ENCODE measurements at places on chromosomes 16 and 17.

- DNase-seq: no peak
These were observed 15.5 kb downstream of the QRICH2 start for GRCh38 chr17:76292567-76292966.

DNA sequence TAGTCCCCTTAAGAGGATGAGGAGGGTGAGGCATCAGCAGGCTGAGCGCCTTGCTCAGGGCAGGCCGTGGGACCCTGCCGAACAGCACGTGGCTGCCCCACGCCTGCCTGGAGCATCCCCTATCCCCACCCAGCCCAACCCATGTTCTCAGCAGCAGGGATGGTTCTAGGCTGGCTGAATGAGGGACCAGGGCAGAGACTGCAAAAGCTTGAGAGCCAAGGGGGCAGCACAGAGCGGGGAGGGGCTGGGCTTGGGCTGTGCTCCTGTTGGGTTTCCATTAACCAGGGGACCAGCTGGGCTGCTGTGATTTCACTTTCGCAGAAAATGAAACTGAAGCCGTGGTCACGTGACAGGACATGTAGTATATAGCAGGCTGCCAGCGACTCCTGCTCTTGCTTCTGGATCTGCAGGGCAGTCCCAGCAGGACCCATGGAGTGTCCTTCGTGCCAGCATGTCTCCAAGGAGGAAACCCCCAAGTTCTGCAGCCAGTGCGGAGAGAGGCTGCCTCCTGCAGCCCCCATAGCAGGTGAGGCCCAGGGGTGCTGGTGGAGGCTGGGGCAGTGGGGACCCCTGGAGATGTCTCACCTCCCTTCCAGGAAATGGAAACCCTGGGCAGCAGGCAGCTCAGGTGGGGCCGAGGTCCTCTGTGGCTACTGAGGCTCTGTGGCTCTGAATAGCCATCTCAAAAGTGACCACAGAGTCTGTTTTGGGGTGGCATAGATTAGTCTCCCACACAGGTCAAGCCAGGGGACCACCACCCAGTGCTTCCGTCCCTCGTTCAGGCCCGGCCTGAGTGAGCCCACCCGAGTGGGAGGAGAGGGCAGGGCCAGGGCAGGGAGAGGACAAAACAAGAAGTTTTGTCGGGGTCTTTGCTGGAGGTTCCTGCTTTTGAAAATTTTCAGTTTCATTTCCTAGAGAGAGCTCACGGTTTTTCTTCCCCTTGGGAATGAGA, 2.9 kb downstream of the RNF213 start:
- DNase-seq: peak; percentile 51

- no peak for DNase-seq
These were observed 702 bp downstream of the TENT4B start for GRCh38 chr16:50153596-50154419.

DNA sequence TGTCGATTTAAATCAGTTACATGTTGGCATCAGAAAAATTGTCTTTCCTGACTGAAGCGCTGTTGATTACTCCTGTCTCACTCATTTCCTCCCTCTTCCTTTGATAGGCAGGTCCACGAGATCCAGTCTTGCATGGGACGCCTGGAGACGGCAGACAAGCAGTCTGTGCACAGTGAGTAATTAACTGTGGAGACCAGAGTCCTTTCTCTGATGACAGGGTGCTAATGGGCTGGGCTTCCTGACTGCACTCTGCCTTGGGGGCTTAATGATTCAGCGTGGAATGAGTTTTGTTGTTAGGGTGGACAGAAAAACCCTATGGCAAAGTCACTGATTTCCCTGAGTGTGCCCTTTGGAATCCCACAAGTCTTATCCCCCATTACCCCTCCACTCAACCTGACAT, 6.5 kb downstream of the GOSR2 start:
- no peak for DNase-seq

- no peak for DNase-seq
These were observed 73.9 kb downstream of the ZDHHC7 start for GRCh38 chr16:84937196-84938005.

DNA sequence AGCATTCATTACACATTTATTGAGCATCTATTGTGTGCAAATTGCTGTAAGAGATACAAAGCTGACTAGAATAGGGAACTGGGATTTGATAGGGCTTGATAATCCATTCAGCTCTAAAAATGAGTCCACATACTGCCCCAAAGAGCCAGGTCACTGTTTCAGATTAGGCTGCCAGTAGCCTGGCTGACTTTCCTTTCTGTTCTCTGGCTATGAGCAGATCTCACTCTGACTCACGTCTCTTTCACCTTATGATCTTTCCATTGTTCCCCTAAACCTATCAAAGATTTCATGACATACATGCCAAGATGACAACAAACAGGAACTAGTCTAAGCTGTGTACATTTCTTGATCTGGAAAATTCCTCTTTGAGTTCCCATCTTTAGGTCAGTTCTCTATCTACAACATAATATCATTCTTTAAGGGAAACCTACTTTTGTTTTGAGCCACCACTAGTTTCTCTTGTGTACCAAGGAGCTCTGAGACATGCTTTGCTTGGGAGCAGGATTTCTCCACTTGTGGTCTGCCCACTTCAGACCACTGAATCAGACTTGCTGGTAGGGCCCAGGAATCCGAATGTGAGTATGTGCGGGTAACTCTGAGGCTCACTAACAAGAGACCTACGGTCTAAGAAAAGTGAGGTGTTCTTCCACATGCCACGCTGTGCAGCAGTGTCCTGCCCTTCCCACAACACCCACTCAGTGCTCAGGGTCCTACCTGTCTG, 40.9 kb upstream of the ICAM2 start:
- no peak for DNase-seq

DNA sequence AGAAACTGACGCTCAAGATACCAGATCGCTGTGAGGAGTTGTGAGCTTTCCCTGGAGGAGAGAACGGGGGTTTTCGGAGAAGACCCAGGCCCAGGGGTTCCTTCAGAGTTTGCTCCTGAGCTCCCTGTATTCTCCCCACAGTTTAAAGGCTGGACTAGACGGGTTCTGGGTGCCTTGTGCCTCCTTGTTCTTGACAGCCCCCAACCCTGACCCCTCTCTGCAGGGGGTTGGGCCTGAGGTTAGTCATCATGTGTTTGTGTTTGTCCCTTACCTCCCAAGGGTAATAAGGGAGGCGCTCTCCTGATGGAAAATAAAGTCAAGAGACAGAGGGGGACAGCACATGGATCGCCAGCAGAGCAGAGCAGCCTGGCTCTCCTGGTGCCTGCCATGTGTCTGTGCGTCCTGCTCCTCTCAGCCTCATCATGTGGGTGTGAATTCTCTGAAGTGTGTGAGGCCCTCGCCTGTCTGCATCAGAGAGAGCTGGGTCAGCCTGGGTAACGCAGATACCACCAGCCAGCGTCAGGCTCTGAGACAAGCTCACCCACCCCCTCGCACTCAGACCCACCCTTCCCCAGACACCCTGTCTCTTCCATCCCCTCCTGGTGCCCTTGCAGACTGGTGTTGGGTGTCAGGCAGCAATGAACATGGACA, 8.7 kb downstream of the HEXIM2 start:
- DNase-seq: no peak

DNA sequence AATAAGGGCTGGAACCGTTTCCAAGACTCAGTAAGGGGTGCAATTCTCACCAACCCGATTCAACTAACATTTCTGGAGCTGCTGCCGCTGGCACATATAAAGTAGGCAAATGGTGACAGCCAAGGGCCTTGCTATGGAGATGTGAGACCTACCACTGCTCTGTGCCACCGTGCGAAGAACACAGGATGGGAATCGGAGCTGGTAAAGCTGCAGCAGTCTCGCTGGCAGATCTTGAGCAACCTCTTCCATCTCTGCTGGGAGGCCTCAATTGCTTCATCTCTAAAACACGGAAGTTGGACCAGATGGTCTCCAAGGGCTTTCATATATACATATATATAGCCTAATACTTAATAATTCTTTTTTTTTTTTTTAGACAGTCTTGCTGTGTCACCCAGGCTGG, 128.9 kb upstream of the RCVRN start:
- no peak for DNase-seq

DNA sequence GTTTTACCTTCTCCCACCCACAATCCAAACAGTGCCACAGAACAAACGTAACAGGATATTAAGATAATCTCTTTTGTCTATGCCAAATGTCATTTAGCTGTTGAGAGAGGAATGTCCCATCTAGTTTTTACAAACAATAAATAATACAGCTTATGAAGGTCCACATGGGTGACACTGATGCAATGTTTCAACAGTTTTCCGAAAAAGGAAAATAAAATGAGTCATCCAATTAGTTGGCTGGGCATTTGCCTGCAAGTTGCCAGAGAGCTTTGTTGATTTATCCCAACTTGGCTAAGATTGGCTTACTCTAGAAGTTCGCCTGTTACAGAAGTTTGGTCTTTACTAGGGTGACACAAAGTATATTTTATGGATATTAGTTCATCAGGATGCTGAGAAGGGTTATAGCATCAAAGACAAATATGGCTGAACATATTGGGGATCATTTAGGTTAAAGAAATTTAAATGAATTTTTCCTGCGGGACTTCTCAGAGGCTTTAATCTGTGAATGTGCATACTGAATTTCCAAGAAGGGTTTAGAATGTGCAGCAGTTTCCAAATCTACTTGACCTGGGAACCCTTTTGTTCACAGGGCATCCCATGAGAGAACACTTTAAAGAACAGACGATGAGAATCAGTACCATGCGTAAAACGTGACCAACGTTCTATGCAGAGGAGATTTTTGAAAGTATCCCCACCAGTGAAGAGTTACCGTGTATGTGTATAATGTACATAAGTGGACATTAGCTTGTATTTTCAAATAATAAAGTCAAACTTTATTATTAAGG, 73.1 kb downstream of the CDH13 start:
- DNase-seq: peak; percentile 78

- DNase-seq: no peak
These were observed 20.4 kb upstream of the YPEL2 start for GRCh38 chr17:59311051-59311468.

GRCh38 chr16:30449116-30449435, 3.4 kb upstream of the SEPHS2 start:
- no peak for DNase-seq

- no peak for DNase-seq
These were observed 59.9 kb downstream of the SEC14L1 start for GRCh38 chr17:77200711-77201110.

DNA sequence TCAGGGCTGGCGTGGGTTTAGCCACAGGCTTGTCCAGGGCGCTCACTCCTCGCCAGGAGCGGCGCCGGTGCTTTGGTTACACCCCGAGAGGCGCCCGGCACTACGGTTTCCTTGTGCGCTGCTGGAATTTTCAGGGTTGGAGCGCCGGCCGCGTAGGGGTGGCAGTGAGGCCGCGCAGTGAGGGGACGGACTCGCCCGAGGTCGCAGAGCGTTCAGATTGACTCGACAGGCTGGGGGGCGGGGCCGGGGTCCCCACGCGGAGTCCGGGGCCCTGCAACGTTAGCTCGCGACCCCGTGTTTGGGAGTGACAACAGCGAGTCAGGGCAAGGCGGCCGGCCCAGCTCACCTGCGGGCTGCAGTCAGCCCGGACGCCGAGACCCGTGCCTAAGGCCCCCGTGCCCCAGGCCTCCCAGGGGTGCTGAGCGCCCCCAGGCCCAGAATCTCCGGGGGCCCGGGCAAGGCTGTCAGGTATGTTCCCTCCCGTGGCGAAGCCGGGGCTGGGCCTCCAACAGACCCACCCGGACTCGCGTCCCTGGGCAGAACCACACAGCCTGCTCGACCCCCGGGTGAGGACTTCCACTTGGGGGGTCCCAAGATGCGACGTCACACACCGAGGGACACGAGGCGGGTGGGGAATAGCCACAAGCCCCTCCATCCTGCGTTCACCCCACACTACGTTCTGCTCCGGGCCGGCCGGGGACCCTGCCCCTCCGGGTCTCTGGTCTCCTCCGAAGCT, 1.3 kb upstream of the ACTG1 start:
- DNase-seq: no peak

DNA sequence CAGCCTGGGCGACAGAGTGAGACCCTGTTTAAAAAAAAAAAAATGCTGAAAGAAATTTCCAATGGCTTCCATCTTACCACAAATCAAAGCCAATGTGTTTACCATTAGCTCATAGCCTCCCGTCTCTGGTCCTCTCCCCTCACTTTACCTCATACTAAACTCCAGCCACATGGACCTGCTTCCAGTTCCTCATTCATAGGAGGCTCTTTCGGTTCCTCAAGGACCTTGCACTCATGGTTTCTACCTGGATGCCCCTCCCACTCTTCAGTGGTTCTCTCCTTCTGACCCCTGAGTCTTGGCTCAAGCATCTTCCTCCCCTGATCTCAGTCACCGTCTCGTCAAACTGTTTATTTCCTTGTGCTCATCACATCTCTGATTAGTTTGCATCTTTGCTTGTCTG, 3.8 kb upstream of the DEF8 start:
- DNase-seq: no peak

- DNase-seq: no peak
These were observed 4.0 kb downstream of the CCL4 start for GRCh38 chr17:36107660-36108059.

DNA sequence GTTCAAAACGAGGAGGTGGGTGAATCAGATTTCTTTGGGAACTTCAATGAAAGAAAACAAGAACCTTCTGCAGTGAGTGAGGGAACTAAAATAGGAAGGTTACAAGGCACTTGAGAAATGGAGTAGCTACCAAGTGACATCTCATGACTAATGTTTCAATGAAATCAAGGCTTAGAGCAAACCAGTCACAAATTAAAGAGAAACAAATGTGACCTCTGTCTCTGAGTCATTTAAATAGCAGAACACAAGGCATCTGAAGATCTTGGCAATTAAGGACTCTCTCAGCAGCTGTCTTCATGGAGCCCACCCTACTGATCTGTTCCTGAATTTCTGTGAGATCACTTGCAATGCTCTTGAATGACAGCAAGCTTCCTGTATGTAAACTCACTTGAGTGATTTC, 109.5 kb downstream of the CDH11 start:
- DNase-seq: peak; percentile 63

DNA sequence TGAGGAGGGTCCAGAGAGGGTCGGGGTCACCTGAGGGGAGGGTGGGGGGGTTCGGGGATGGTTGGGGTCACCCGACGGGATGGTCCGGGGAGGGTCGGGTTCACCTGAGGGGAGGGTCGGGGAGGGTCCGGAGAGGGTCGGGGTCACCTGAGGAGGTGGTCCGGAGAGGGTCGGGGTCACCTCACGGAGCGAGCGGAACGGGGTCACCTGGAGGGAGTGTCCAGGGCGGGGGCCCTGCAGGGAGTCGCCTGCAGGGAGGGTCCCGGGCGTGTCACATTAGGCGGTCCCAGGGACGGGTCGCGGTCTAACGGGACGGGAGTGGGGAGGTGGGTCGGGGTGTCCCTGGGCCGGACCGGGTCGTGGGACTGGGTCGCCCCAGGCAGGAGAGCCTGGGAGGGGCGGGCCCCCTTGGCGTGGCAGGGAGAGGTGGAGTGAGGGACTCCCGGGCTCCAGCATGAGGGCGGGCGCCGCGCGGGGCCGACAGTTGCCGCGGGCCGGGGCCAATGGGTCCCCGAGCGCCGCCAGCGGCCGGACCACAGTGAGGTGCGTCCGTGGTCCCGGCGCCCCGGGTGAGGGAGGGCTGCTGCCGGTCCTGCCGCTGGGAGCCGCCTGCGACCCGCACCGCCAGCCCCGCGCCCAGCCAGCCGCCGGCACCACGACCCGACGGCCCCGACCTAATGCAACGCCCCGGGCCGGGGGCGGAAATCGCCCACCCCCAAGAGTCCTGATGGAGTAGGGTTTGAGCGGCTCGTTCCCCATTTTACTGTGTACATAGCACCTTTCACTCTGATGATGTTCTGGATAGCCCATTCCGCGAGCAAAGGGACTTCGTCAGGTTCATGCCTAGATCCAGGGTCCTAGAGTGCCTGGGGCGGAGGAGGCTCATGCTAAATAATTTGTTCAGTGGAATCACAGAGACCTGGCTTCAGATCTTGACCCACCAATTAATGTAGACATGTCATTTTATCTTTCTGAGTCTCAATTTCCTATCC, 1.2 kb upstream of the ABCA3 start:
- no peak for DNase-seq

GRCh38 chr16:65032387-65032786, 89.5 kb downstream of the CDH11 start:
- DNase-seq: no peak

Measured in GM04503 (cell line).